Fibroblast of villous mesenchyme (primary cell): ENCODE measurements at places on chromosomes 6 and 20. TPM values are rescaled to one million over a fixed set of nuclear protein-coding genes. Genes with fewer than 3 reads are reported as not detected.

RIPOR2 gene
- 5.2 and 15.8 TPM in 2 replicates for total RNA-seq

CD24 gene
- total RNA-seq = 1.3 and 4.3 TPM in 2 replicates

AKAP12 gene
- 99.5 and 123 TPM in 2 replicates for total RNA-seq

DNA sequence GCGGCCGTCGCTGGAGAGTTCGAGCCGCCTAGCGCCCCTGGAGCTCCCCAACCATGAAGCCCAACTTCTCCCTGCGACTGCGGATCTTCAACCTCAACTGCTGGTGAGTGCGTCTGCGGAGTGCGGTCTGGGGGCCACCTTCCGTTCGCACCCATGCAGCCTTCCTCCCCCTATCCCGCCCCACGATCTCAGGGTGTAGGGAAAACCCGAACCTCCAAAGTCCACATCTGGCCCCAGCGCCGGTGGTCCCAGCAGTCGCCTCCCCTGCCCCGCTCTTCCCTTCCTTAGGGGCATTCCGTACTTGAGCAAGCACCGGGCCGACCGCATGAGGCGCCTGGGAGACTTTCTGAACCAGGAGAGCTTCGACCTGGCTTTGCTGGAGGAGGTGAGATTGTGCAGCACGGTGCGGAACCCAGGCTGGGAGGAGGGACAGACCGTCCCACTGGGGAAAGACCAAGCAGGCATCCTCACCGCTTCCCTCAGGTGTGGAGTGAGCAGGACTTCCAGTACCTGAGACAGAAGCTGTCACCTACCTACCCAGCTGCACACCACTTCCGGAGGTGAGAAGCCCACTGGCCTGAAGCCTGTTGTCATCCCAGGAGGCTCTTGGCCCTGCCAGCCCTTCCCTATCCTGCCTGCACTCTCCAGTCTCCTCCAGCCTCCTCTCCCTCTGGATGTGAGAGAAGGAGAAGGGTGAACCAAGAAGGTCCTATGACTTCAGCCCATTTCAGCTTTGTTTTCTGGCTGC, 719 bp downstream of the SMPD2 start:
- peak; percentile 47 for DNase-seq

GRCh38 chr6:41408576-41408975, 73.2 kb downstream of the NCR2 start:
- DNase-seq = no peak

DNA sequence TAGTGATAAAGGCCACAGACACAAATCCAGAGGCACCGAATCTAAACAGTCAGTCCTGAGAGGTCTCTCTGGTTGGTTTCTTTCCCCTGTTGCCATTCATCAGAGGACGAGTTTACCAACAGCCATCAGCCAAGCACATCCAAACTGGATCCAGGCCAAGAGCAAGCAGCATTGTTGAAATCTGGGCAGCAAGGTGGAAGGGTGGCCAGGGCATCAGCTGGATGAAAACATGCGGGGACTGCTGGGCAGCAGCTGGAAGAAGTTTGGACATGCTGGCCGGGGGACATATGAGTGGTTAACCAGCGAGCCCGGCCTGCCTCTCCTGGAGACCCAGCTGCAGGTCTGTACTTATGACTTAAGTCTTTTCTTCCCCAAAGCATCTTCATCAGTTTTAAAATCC, at the start of gene SMIM28:
SMIM28 (plus strand) TSS at position 62 of the 400 bp plus-strand sequence; CDS start at position 230, 168 bp downstream.
- no peak for DNase-seq

DNA sequence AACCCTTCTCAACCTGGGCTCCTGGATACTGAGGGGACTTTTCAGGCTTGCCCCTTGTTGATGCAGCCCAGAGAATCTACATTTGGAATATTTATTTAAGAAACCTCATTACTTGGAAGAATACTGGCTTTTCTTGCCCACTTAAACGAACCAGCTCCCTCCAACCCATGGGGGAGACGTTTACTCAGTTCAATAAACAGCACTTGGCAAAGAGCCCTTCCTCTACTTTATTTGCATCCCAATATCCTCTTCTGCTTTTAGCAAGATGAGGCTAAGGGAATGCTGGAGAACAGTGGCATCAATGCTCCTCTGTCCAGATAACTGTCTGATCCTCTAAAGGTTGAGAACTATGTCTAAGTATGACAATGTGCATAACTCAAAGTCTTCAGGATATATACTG, 22.2 kb downstream of the PTPRK start:
- DNase-seq = no peak

DNA sequence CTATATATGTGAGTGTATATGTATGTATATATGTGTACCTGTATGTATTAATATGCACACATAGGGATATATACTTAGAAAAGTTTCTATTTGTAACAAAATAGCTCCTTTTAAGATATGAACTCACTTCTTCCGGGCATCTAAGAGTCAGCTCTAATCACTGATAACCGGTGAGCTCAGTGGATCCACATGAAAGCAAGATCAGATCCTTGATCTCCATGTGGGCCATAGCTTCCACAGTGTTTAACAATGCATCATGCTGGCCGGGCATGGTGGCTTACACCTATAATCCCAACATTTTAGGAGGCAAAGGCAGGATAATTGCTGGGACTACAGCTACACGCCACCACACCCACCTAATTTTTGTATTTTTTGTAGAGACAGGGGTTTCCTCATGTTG, 52.6 kb downstream of the ECT2L start:
- DNase-seq = no peak

DNA sequence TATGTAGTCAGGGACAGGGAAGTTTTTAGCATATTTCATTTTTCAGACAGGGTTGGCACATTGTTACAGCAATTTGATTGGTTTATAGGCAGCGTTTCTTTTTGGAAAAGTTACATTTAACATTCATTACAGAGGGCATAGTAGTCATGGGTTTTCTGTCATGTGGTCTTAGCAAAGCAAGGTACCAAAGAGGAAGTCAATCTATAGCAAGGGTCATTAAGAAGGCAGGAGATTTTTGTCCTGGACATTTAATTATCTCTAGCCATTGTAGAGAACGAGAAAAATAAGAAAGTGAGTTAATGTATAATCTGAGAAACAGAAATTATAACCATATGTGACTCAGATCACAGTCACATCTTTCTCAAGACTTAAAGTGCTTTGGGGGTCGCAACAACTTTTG, 47.4 kb downstream of the TPD52L1 start:
- no peak for DNase-seq

DNA sequence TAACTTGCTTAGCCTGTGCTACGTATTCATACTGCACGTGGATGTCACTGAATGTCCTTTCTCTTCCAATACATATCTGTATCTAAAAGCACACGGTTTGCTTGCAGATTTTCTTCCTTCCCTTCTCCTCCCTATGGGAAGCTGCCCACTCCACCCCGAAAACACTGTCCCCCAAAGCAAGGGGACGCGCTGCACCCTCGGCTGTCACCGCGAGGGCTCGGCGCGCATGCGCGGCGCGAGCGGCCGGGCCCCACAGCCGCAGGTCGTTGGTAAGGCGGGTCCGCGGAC, 659 bp downstream of the TMX4 start:
- peak; percentile 49 for DNase-seq

- no peak for DNase-seq
Measured at GRCh38 chr20:9710685-9711084, 128.2 kb downstream of the PAK5 start.

GRCh38 chr20:50679753-50680104, 11.6 kb downstream of the RIPOR3 start:
- DNase-seq = no peak

- DNase-seq = peak; percentile 84
Measured at GRCh38 chr20:31606804-31607639, 1.9 kb downstream of the ID1 start.

- DNase-seq = no peak
Measured at GRCh38 chr6:83198486-83199172, 5.5 kb downstream of the RWDD2A start.
